Esophagus mucosa (tissue), 1 donor: ENCODE measurements at places on chromosomes 1 and 21.

DNA sequence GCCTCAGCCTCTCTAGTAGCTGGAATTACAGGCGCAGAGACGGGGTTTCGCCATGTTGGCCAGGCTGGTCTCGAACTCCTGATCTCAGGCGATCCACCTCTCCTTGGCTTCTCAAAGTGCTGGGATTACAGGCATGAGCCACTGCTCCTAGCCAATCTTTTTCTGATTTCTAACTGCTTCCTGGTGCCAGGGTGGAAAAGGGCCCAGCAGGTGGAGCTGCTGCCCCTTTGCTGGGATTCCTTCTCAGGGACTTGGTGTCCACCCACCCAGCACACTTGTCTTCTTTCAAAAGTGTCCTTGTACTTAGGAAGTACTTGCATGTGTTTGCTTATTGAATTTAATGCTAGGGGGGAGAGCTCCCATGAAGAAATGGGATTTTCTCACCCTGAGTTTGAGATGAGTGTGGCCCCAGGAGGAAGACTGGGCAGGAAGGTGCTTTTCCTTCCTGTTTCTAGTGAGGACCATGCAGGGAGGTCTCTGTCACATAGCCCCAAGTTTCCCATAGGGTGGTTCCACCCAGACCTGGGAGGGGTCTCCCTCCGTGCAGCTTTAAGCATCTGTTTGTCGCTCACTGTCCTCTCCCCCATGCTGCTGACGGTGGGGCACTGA, 14.2 kb downstream of the UTP11 start:
- ATAC-seq, result peak; percentile 48

DNA sequence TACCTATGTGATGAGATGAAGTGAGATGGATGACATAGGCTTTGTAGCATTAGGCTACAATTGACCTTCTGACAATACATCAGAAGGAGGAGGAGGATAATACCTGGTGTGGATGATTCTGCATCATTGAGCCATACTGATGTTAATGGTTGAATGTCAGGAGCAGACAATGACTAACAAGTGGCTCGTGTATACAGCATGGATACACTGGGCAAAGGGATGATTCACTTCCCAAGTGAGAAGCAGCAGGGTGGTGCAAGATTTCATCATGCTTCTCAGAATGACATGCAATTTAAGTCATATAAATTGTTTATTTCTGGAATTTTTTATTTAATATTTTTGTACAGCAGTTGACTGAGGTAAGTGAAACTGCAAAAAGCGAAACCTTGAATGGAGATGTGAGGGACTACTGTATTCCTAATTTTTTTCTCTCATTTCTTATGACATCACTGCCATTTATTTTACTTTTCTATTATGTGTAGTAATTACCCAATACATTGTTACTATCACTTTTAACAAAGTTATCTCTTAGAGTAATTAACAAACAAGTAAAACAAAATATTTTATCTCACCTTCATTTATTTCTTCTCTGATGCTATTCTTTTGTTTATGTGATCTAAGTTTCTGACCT, 34.4 kb upstream of the COP1 start:
- ATAC-seq, result peak; percentile 91

DNA sequence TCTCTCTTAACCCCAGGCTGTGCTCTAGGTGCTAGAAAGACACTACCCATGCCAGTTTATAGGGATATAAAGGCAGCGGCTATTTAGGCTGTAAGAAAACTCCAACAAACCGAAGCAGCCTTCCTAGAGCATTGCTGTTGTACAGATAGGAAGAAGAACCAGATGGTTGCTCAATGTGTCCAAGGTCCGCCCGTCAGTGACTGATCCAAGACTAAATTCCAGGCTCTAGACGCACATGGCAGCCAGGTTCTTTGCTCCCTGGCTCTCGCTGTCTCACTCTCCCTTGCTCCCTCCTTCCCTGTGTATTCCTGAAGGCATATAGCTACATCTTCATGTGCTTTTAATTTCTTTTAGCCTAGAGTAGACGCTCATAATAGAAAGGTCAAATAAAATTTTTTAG, 303.4 kb downstream of the KIF26B start:
- ATAC-seq, result no peak

DNA sequence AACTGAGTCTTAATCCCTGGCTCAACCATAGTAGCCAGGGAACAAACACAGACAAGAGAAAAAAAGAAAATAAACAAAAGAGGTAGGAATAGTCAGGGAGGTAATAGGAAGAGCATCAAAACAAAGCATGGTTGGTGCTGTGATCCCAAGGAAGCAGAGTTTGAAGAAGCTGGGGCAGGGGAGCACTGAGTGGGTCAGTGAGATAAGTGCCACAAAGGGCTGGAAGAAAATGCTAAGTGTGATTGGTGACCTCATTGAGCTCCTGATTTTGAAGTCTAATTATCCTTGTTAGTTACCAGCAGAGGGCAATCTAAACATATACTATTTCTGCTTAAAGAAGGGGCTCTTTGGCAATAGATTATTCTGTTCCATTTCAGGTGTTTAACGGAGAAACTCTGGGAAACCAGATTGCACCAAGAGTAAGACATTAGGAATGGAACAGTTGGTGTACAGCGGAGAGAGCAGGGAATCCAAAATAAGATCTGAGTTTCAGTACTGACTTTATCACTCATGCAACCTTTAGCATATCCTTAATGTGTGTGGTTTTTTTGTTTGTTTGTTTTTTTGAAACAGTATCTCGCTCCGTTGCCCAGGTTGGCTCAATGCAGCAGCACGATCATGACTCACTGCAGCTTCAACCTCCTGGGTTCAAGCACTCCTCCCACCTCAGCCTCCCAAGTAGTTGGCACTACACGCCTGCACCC, 30.7 kb upstream of the KIAA1614 start:
- peak; percentile 37 for ATAC-seq

- no peak for ATAC-seq
Observed at GRCh38 chr1:82329226-82329625, 528.5 kb downstream of the ADGRL2 start.

DNA sequence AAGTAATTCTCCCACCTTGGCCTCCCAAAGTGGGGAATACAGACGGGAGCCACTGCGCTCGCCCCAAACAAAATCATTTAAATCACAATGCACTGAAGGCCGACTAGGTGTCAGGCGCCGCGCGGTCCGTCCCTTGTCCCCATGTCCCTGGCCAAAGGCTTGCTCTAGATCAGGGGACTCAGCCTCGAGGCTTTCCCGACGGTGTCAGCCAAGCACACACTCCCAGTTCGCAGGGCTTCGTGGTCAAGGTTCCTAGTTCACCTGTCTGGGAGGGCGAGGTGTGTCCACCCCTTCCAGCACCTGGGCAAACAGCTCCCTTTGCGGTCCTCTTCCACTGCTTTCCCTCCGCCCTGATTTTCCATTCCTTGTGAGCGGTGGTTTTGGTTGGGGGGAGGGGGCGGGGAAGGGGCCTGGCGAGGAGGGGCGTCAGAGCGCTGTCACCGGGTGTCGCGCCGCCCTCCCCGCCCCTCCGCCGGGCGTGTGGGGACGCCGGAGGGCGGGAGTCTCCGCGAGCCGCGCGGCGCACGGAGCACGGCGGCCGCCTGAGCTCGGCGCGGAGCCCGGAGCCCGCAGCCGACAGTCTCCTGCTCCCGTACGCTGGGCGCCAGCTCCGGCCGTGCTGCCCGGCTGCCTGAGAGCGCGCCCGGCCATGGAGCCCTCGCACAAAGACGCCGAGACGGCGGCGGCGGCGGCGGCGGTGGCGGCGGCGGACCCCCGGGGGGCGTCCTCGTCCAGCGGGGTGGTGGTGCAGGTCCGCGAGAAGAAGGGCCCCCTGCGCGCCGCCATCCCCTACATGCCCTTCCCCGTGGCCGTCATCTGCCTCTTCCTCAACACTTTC, at the start of gene STUM:
TSS of gene STUM (plus strand) at position 509 of the 838 bp plus-strand sequence. CDS start at position 650, 141 bp downstream.
- ATAC-seq, result peak; percentile 71

DNA sequence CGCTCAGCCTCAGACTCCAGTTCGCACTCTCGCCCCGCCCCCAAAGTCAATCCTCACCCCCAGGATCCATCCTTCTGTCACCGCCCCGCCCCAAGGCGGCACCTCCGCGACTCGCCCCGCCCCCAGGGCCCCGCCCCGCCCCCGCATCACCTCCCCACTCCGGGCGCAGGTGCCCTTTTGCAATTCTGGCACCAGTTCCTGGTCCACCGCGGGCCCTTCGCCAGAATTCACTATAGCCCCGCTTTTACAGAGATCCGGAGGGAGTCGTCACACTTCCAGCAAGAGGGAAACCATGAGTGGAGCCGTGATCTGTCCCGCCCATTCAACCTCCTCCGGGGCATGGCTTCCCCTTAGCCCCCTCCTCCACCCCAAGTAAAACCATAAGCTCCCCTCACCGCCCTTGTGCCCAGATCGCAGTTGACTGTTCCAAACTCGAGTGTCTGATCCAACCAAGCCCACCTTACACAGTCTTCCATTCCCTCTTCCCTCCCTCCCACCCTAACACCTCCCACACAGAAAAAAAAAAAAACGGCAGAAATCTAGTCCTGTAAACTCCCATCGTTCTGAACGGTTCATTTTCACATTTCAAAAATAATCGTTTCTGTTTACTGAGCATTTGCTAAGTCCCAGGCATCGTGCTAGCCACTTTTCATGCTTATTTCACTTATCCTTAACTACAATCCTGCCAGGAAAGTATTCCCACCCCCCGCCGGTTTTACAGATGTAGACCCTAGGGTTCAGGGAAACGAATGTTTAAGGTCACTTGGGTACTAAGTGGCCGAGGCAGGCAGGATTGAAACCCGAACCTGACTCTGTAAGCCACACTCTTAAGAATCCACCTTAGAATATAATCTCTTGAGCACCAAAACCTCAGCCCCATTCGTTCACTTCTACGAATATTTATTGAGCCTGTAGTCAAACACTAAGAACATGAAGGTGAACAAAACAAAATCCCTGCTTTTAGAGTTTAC, 1.3 kb upstream of the DNAJC16 start:
- no peak for ATAC-seq
